ENCODE measurements at places on chromosomes 12 and 14.
A peak's percentile ranks its signal among the peaks of the same experiment; 100 is the strongest.

DNA sequence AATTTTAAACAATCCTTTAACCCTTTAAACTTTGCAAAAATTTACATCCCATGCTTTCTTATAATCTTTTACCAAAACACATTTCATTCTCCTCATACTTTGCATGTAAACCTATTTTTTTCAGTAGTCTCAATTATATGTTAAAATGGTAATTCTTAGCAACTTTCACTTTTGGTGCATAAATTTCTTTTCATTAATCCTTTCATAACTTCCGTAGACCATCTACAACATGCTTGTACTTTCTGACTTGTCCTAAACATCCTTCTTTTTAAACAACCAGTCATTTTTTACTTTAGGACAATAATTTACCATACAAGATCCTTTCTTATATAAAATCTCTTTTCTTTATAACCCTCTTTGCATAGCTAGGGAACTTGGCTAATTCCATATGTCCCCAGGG, 19.5 kb downstream of the CCDC91 start:
- peak; percentile 9 for DNase-seq

- DNase-seq = no peak
Measured at GRCh38 chr12:26557326-26557725, 275.7 kb downstream of the ITPR2 start.

DNA sequence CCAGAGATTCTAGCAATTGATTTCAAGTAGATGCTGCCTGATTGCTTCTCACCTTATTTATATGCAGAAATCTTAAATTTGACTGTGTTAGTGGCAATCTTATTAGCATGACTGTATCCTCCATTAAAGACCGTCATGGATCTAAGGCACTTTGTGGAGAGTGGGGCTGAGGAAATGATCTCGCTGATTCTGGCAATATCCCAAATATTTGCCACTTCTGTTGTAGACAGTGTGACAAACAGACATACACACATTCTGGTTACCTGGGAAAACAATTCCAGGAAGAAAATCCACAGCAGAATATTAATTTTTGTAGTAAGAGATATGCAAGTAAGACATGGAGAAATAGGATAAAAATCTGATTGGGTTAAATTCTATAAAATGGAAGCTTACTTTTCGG, 269.0 kb upstream of the G2E3 start:
- DNase-seq = no peak

DNA sequence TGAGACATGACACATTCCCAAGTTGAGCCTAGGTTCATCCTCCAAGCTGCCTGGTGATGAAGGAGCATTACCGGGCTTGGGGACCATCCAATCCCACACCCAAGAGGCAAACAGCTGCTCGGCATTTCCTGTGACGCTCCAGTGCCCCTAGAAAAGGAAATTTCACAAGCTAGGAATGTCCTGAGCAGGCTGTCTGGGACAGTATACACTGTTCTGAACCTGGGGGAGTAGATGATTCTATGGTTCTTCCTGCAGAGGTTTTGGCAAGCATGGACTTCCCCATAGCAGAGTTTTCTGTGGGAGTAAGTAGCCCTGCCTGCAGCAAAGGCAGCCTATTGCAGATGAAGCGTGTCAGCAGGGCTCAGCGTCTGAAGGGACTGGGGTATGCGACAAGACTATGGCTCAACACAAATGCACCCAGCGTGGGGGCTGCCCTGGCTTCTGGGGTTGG, 47.4 kb upstream of the SRSF5 start:
- peak; percentile 38 for DNase-seq

DNA sequence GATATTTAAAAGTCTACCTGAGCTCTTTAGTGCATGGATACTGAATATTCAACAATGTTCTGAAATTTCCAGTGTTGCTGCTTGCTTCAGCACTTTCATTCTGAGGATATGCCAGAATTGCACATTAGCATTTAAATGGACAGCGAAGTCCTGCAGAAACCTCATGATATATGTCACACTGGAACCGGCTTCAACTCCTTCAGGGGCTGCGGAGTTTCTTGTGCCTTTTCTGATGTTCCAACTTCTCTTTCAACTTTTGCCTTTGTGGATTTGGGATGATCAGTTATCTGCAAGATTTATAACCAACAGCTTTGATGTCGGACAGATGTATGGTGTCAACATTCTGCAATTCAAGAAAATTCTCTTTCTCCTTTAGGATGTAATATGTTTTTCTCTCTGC, 142.5 kb upstream of the LMNTD1 start:
- DNase-seq = no peak

DNA sequence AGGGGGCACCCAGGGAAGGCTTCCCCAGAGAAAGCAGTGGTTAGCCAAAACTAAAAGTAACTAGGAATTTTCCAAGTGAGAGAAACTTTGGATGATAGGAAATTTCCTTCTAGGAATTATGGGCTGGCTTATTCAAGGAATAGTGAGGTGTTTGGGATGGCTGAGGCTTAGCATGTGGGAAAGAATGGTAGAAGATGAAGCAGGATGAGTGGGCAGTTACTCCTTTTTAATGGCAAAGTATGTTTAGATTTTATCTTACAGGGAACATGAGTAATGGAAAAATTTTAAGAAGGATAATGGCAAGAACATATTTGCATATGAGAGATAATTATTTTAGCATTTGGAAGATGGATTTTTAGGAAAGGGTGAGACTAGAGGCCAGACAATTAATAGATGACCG, 197.6 kb downstream of the SLC38A4 start:
- no peak for DNase-seq

DNA sequence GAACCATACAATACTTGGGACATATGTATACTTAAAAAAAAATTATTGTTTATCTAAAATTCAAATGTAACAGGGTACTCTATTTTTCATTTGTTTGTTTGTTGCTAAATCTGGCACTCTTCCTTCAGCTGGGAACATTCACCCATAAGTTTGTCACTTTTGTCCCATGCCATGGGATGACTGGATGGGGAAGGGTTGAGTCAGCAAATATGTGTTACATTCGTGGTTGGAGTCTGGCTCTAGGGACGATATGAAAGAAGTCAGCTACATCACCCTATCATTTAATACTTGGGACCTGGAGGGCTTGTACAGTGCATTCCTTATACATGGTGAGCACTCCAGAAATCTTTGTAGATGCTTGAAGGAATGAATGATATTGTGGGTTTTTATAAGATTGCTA, 131.3 kb downstream of the IPO8 start:
- no peak for DNase-seq

GRCh38 chr12:71694099-71694820, 8.4 kb downstream of the TMEM19 start:
- no peak for DNase-seq

DNA sequence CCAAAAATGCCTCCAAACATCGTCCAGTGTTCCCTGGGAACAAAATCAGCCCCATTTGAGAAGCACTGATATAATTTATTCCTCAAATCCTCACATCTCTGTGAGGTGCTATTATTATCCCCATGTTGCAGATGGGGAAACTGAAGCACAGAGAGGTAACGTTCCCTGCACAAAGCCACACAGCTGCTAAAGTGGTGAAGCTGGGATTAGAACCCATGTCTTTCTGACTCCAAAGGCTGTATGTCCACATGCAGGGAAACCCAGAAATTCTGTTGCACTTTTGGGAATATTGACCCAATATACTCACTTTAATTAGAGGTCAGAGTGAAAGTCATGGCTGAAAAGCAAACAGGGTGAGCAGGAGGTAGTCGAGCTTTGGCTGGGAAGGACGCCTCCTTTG, 19.1 kb upstream of the WSCD2 start:
- DNase-seq = no peak

DNA sequence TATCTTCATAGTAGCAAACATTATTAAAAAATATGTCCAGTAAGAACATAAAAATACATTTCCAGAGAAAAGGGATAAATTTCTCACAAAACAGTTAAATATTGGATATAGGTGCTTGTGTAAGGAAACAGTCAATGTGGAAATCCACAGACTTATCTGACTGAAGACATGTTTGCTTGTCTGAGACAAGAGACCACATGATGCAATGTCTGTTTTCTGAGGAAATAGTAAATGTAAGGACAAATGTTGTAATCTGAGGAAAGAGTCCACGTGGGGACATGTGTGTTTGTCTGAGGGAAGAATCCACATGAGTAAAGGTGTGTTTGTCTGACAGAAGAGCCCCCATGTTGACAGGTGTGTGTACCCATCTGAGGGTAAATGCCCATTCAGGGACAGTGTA, 1093.2 kb downstream of the TMEM121 start:
- DNase-seq = no peak

DNA sequence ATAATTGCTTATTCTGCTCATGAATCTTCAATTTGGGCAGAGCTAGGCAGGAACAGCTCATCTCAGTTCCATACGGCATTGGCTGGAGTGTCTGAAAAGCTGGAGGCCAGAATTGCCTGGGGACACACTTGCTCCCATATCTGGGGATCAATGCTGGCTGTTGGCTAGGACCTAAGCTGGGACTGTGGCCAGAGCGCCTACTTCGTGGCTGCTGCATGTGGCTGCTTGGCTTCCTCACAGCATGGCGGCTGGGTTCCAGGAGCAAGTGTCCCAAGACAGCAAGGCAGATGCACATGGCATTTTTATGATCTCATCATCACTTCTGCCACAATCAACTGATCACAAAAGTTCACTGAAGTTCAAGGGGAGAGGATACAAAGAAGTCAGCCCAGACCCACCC, 200.2 kb downstream of the TTC8 start:
- DNase-seq = no peak

GRCh38 chr14:80933282-80933681, 8.3 kb downstream of the CEP128 start:
- no peak for DNase-seq

DNA sequence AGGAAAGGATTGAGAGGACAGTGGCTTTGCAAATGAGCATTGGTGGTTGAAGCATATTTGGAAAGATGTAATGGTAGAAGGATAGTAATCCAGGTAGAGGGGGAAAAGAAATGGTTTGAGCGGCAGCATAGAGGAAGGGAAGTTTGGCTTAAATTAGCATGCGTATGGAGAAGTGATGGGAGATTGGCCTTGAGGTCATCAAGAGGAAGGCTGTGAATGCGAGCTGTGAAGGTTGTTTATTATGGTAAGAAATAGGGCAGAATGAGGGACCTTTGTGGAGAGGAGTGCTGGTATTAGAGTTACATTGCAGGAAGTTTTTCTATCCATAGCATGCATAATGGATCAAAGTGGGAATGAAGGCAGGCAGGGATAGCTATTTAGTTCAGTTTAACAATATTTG, 162.1 kb downstream of the TMTC2 start:
- no peak for DNase-seq

- no peak for DNase-seq
Measured at GRCh38 chr12:48728807-48729206, 12.3 kb upstream of the CCNT1 start.

DNA sequence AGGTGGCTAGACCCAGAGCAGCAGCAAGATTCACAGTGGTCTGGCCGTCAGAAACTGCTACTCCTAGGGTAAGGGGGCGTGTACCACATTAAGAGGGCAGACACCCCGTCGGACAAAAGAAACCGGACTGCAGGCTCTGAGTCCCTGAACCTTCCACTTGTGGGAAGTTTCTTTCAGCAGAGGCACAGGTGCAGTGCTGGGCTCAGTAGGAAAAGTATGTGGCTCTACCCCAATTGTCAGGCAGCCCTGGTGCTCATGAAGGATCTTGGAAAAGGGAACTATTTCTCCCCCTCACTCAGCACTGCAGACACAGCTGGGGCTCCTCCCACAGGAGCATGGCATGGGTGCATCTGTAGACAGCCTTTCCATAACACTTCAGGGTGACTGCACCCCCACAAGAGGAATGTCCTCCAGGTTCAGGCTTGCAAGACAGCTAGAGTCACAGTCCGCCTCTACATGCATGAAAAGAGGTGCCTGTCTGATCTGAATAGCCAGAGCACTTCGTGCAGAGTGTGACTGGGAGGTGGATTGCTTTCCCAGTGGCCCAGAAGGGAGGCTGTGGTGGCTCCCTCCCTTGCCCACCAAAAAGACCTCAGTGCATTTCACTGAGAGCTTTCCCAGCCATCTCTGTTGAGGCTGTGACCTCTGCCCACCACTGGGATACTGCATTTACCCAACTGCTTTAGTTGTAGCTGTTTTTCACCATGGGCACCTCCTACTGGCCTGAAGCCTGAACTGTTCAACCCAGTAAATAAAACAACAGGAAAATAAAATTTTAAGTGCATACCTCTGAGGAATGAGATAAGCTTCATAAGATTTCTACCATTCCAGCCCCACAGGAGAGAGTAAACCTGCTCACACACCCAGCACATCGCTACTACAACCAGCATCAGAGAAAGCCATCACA, 14.2 kb downstream of the CEP128 start:
- DNase-seq = no peak

DNA sequence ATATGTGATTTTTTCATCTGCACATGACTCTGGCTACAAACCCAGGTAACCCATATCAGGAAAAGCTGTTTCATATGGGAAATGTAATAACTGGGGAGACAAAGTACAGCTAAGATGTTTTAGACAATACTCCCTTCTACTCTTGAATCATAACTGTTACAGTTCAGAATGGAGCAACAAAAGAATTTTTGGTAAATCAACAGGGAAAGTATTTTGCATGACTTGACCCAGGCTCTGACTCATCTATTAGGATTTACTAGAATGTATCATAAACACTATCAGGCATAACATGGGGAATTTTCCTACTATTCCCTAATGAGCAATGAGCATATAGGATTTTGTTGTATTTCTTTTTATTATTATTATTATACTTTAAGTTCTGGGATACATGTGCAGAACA, 553.0 kb downstream of the SLC16A7 start:
- no peak for DNase-seq

GRCh38 chr14:86712727-86713126, 1182.8 kb downstream of the FLRT2 start:
- no peak for DNase-seq

GRCh38 chr12:131167334-131167733, 213.6 kb downstream of the ADGRD1 start:
- DNase-seq = no peak

DNA sequence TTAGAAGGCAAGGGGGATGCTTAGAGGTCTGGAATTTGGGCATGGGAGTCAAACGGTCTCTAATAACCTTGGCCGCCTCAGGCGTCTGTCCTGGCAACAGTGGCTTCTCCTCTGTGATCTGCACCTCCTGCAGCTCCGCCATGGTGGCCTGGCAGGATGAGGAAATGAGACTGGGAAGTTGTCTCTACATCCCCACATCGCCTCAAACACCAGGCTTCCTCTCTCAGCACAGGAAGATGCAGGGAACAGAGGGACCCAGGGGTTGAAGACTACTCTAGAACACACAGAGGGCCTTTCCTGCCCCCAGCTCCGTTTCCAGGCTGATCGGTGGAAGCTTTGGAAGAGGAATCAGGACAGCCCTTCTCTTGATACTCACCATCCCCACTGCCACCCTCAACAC, 1.7 kb downstream of the NDRG2 start:
- no peak for DNase-seq
